ENCODE measurements at places on chromosomes 2 and 18. TPM values are rescaled to one million over a fixed set of nuclear protein-coding genes. Genes with fewer than 3 reads are reported as not detected.

The MYO5B gene
- 3.5 TPM for polyA plus RNA-seq

The BOK gene
- polyA plus RNA-seq = 13.5 TPM

GRCh38 chr2:149579972-149580882 is 7.3 kb downstream of the MMADHC start:
- DNase-seq = no peak
- H3K4me3 ChIP-seq = no peak overlapping the region
- peaks cover 45% of the 10 kb centered on the region for H3K36me3 ChIP-seq
- H3K27ac ChIP-seq = no peak overlapping the region

DNA sequence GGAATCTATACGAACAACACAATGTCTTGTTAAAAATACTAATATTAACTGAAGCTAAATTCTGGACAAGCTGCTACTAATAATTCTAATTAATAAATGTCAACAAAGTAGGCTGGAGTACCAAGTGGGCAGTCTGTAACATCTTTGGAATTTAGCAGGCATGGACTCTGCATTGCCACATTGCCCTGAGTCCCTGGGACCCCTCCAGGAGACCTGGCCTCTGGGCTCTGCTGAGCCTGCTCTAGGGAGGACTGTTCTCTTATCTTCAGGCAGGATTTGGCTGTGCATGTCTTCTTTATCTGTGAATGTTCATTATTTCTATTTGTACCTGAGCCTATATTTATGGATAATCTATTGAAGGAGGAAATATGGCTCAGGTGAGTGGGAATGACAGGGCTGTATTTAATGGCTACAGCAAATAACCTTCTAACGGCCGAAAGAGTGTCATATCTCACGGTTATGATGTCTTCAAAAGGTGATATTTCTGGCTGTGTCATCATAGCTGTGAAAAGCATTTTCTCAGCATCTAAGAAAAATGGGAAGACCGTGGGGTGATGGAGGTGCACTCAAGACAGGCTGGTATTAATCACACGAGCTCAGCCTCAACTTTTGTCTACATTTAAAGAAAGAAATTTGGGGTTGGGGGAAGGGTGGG is 28.6 kb upstream of the SETBP1 start:
- no peak overlapping the region for H3K4me3 ChIP-seq
- H3K36me3 ChIP-seq = no peaks in the 10 kb centered on the region
- H3K27me3 ChIP-seq = no peaks in the 10 kb centered on the region
- no peak for DNase-seq
